Right ventricle myocardium superior (tissue), 1 donor: ENCODE measurements at places on chromosomes 3 and 15.

GRCh38 chr3:188533172-188533571 lies 379.2 kb downstream of the LPP start:
- no peak for DNase-seq

- no peak for DNase-seq
These were observed 308.7 kb downstream of the MAGI1 start for GRCh38 chr3:65729973-65730372.

GRCh38 chr3:136783708-136784191 lies 31.6 kb upstream of the STAG1 start:
- DNase-seq = no peak

- no peak for DNase-seq
These were observed 46.6 kb downstream of the FAH start for GRCh38 chr15:80199366-80199765.

- no peak for DNase-seq
These were observed 264.9 kb downstream of the MEX3B start for GRCh38 chr15:81780966-81781365.

DNA sequence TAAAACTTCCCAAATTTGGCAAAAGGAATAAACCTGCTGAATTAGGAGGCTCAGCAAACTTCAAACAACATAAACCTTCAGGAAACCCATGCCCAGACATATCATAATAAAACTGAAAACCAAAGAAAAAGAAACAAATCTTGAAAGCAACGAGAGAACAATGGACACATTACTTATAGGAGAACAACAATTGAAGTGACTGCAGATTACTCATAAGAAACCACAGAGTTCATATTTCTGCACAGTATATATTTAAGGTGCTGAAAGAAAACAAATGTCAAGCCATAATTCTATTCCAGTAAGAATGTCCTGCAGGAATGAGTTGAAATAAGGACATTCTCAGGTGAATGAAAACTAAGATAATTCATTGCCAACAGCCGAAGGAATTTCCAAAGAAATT lies 80.8 kb upstream of the PROK2 start:
- no peak for DNase-seq

- DNase-seq = no peak
These were observed 283.3 kb downstream of the FEZF2 start for GRCh38 chr3:62090066-62090465.

- DNase-seq = no peak
These were observed 52.9 kb upstream of the ZDHHC23 start for GRCh38 chr3:113894927-113895326.

DNA sequence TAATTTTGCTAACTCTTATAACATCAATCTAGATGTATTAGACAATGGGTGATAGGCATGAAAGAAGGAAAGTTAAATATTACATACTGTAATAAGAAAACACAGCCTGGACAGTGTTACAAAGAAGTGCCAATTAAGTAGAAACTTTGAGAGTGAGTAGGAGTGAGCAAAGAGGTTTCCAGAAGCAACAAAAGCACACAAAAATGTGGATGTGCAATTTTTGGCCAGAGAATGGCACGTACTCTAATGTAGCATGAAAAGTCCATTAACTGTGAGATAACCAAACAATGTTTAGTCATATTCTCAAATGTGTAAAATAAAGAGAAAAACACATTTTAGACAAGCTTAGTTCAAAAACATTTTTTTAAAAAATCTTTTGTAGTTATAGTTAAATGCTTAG lies 567.3 kb downstream of the ROBO1 start:
- no peak for DNase-seq

DNA sequence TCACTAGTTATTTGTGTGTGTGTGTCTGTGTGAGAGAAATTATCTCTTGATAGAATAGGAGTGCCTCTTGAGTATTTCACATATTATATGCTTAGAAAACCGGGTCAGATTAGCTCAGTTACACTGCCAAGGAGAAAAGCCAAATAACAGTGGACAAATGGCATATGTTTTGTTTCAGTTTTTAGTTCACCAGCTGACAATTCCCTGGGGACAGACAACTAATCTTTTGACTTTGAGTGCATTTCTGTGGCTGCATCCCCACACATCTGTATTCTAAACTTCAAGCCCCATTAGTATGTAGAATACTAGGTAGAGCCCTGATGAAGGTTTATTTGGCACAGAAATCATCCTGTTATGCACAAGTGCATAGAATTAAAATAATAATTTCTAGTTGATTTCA lies 227.7 kb upstream of the CNTN3 start:
- no peak for DNase-seq

DNA sequence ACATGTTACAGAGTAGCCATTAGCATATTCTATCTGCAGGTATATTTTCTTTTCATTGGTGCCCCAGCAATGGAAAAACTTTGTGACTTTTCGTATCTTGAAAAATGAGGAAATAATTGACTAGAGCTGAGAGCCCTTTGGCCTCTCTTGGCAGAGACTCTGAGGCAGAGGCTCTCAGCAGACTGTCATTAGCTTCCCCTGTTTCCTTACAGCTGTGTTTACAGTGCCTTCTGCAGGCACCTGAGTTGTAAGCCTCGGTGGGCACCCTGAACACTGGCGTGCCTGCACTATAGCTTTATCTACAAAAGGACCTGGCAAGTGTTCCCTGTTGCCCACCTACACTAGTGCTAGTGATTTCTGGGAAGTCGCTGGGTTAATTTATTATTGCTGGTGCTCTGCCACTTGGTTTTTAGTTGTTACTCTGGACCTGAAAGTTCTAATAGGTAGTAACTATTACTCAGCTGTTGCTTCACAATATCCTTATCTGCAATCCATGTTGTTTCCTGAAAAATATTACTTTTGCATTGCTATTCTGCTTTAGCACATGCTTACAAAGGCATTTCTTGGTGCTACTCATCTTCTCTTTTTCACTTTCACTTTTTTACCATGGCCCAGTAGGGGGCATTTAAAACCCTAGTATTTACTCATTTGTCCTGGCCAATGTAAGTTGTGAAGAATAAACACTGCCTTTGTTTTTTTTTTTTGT lies 7.8 kb upstream of the GPR171 start:
- DNase-seq = no peak

GRCh38 chr15:69543681-69544364 lies 91.2 kb downstream of the RPLP1 start:
- no peak for DNase-seq

DNA sequence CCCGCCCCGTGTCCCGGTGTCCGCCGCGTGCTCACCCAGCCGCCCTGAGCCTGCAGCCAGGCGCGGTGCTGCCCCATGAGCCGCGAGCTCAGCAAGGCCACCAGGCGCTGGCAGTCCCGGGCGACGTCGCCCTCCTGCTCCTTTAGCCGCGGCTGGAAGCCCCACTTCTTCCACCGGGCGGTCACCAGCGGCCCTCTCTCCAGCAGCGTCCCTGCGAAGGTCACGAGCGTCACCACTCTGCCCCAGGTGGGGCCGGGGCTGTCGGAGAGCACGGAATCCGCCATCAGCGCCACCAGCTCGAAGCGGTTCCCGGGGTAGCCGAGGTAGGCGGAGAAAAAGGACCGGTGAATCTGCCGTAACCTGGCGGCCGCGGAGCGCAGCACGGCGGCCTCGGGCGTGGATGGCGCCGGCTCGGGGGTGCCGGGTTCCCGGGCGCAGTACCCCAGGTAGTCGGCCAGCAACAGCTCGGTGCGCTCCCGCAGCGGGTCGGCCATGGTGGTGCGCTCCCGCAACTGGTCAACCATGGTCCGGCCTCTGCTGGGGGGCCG lies 298 bp downstream of the BCL2L10 start:
- peak; percentile 51 for DNase-seq

- DNase-seq = no peak
These were observed 298.5 kb downstream of the IGSF11 start for GRCh38 chr3:118736107-118736506.
